Suppressor macrophage (primary cell): ENCODE measurements at places on chromosomes 2 and 18.

DNA sequence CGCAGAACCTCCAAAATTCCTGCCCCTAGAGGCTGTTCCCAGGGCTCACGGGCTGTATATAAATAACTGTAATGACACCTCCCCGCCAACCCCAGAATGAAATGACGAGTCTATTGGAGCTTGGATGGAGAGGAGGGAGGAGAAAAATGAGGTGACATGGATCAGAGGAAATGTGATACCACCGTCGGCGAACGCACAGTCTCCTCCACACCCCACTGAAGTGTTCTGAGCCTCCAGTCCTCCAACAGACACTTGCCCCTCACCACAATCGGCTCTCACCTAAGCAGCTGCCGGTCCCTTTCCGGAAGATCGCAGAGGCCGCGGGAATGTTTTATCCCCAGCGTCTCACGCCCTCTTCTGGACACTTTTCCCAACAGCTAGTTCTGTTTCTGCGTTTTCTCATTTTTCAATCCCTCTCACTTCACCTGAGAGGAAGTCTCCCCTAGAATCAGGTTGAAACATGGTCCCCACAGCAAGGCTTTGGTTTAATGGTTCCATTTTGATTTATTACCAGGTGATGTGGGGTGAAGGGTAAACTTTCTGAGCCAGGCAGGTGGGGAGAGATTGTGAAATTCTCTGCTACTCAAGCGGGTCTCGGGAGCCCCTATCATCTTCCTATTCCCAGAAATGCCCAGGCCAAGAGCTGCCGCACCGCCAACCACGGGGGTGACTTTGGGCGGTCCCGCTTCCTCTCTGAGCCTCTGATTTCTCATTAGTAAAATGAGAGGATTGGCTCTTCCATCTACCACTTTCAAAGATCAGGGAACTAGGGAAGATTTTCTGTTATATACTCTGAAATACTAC, 9.1 kb upstream of the MYO5B start:
- peak; percentile 7 for DNase-seq

GRCh38 chr18:66317243-66318090, 286.4 kb downstream of the CDH19 start:
- no peak for DNase-seq

DNA sequence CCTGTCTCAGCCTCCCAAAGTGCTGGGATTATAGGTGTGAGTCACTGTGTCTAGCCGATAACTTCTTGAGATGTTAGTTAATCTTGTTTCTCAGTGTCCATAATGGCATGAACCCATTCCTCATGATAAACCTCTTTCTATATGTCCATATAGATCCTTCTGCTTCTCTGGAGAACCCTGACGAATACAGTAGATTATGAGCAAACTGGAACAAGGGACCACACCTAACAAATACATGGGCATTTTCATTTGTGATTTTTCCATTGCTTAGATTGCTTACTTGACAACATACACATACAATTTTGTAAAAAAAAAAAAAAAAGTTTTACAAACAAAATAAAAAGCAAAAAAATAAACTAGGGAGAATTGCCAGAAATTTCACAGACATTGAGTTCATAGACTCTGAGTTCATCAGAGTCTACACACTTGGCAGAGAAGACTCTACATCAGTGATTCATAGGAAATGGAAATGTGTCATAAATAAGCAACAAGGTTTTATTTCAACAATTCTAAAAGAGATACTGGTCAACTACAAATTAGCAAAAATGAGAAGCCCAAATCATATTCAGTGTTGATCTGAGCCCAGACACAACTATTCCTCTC, 96.7 kb downstream of the GALR1 start:
- no peak for DNase-seq

DNA sequence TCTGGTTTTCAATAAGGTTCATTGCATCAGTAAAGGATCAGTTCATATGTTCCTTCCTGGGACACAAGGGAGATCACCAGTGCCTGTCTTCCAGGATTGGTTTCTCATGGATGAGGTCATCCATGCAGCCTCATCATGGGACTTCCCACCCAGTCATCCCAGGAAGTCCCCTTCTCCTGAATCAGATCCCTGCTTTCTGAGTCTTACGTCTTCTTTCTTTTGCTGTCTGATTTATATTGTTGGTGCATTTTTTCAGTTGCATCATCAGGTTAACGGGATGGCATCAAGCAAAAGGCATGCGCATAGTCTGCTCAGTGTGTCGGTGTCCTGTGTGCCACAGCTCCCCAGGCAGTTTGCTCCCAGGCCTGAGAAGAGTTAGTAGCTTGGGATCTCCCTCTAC, 105.9 kb downstream of the SOX11 start:
- DNase-seq: no peak

- DNase-seq: peak; percentile 97
Observed at GRCh38 chr2:61065714-61066709, at the start of gene SANBR. Gene SANBR, plus strand, starts transcription at chr2:61065871. Its CDS starts 4,480 bp downstream, at chr2:61070351.

GRCh38 chr2:26461601-26462023, 16.3 kb downstream of the OTOF start:
- no peak for DNase-seq

DNA sequence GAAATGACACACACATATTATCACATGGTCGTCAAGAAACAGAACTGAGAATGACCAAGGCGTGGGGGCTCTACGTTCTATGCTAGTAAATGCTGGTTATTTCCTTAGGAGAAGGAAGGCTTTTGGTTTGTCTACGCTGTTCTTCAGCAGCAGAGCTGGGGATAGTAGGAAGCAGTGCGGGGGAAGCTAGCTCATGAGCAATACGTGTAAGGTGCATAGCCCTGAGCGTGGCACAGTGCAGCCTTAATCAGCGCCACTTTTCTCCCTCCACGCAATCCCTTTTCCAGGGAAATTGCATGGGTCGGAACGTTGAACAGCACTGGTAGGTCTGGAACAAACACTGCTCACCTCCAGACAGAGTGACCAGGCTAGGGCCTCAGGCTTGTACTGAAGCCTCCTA, 199.6 kb upstream of the FBXO11 start:
- DNase-seq: peak; percentile 60

- DNase-seq: no peak
Observed at GRCh38 chr18:40984856-40985255, 970.2 kb upstream of the PIK3C3 start.

- DNase-seq: no peak
Observed at GRCh38 chr2:15991231-15991630, 50.9 kb downstream of the MYCN start.

GRCh38 chr18:8699948-8700347, 5.4 kb upstream of the MTCL1 start:
- peak; percentile 30 for DNase-seq

GRCh38 chr2:159095813-159096212, 127.4 kb downstream of the TANC1 start:
- no peak for DNase-seq

DNA sequence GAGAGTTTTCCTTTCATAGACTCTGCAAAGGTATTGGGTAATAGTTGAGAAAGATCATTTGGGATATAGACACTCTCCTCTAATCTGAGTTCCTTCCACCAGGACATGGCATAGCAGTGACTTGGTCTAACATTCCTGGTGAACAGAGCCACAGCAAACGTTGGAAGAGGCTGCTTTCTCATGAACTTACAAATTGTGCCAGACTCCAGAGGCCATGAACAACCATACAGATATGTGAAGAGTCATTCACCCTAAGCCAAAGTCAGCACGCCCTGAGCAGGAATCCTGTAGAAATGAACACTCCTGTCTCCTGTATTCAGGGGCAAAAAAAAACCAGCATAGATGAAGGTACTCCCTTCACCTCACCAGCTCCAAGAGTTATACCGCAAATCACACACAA, 152.8 kb downstream of the TMEM18 start:
- DNase-seq: no peak

DNA sequence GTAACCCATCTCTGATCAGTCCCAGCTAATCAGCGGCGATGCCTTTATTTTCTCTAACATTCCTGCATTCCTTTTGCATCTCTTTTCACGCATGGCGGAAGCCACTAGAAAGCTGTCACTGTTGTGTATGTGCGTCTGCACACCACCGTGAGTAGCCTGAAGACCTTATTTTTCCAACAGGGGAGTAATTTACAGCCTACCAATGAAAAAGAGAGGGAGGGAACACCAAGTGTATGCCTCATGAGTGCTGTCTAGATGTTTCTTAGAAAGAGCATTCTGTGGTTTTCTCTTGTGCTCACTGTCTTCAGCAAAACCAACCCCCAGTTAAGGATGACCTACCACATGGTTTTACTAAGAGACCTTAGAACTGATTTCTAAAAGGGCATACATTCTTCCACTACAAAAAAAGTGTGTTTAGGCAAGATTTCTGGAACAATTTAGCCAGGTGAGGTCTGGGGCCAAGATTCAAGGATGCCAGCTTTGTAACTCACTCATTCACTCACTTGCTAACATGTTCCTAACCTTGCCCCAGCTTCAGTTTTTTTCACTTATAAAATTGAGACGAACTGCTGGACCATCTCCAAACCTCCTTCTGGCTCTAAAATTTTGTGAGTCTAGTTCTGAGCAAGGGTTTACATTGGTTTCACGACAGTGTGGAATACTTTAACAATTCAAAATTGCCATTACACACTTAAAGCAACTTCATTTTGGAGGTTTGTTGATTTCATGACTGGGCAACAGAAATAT, 51.4 kb downstream of the BCL2 start:
- no peak for DNase-seq

- no peak for DNase-seq
Observed at GRCh38 chr2:19711470-19712372, 190.1 kb downstream of the TTC32 start.

GRCh38 chr2:226669905-226670304, 129.7 kb downstream of the IRS1 start:
- no peak for DNase-seq

GRCh38 chr18:41959045-41959444, 4.0 kb downstream of the PIK3C3 start:
- no peak for DNase-seq

- no peak for DNase-seq
Observed at GRCh38 chr2:67783026-67783425, 279.8 kb downstream of the C1D start.

GRCh38 chr2:206858687-206859329, 80.5 kb upstream of the CPO start:
- no peak for DNase-seq

DNA sequence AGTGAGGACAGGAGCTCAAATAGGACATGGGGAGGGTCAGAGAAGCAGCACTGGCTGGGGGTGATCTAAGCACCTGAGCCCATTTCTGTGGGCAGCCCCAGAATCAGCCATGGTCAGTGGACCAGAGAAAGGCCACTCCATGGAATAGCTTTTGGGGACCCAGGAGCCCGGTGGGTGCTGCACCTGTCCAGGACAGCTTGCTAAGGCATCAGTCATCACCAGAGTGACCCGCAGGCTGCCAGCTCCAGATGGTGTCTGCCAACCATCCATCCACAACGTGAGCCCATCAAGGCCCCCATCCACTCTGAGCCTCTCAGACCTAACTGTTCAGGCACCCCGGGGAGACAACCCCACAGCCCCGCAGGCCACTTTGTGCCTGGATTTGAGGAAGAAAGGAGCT, 23.6 kb upstream of the COL6A3 start:
- no peak for DNase-seq

GRCh38 chr2:173210270-173211196, 134.9 kb downstream of the MAP3K20 start:
- peak; percentile 84 for DNase-seq

GRCh38 chr2:9703085-9703678, 72.4 kb upstream of the YWHAQ start:
- peak; percentile 89 for DNase-seq

DNA sequence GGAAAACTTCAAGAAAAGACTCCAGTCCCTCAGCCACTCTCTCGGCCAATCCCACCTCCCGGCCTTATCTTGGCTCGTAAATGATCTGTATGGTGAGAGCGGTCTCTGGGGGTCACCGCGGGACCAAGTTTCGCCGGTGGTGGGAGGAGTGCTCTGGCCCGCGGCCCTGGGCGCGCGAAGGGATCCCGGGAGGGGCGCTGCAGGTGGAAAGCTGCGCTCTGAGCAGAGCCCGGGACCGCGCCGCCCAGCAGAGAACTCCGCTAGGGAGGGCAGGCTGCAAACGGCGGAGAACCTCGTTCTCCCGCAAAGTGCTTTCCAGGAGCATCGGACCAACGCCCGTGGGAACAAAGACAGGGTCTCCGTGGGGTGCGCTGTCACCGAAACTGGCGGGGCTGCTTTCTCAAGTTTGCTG, 622 bp downstream of the LRP2 start:
- peak; percentile 31 for DNase-seq

GRCh38 chr2:233250985-233251305, 528 bp upstream of the ATG16L1 start:
- no peak for DNase-seq

- peak; percentile 66 for DNase-seq
Observed at GRCh38 chr2:46179037-46179621, 118.1 kb upstream of the EPAS1 start.

DNA sequence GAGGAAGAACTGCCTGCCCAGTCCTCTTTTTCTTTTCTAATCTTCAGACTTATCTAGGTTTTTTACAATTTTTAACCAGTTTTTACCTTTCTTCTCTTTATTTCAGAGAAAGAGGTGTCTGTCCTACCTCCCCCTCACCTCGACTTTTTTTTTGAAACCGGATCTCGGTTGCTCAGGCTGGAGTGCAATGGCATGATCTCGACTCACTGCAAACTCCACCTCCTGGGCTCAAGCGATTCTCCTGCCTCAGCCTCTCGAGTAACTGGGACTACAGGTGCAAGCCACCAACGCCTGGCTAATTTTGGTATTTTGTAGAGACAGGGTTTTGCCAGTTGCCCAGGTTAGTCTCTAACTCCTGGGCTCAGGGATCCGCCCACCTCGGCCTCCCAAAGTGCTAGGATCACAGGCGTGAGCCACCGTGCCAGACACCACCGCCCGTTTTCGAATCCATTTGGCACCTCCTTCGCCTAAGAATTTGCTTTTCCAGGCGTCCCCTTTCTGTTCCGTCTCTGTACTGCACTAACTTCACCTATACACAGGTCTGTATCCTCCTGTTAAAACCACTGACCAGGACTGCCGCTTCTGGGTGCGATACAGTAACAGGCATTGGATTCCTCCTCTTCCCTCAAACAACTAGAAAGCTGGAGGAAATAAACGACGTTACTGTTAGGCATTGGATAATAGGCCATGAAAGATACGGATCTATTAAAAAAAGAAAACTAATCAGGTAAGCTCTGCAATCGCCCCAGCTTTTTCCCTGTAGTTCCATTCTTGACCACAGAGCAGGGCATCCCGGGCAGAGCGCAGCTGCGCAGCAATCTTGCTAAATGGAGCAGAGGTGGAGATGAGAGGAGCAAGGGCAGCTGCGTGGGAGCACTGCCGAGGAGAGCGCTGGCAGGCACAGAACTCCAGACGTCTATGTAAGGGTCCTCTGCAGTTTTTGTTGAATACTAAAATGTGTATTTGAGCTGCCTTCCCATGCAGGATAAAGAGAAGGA, 69.9 kb downstream of the ZC3H6 start:
- DNase-seq: no peak
